ENCODE measurements at places on chromosomes 1 and 21. TPM values are rescaled to one million over a fixed set of nuclear protein-coding genes. Genes with fewer than 3 reads are reported as not detected.

DNA sequence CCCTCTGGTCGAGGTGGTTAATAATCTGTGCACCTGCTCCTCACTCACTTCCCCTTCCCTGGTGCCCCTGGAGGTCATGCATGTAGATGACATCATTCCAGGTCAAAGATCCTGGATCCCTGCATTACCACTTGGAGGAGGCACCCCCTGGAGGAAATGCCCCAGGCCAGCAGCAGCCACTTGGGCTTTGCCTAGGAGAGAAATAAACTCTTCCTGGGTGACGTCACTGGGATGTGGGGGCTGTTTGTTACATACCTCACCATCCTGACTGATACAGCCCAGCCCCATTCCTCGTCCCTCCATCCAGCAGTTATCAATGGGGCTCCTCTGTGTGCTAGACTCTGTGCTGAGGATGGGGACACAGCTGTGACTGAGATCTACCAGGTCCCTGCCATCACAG, 433.6 kb downstream of the PTPRU start:
- no peak overlapping the region for H3K27ac ChIP-seq
- no peaks in the 10 kb centered on the region for H3K36me3 ChIP-seq
- H3K4me3 ChIP-seq, result no peak overlapping the region
- H3K27me3 ChIP-seq, result no peaks in the 10 kb centered on the region
- H3K4me1 ChIP-seq, result no peaks in the 10 kb centered on the region

The AK5 gene
- total RNA-seq, result 41.0 TPM

The GBP5 gene
- total RNA-seq, result 33.1 TPM

The PRAMEF33 gene
- total RNA-seq, result not detected

DNA sequence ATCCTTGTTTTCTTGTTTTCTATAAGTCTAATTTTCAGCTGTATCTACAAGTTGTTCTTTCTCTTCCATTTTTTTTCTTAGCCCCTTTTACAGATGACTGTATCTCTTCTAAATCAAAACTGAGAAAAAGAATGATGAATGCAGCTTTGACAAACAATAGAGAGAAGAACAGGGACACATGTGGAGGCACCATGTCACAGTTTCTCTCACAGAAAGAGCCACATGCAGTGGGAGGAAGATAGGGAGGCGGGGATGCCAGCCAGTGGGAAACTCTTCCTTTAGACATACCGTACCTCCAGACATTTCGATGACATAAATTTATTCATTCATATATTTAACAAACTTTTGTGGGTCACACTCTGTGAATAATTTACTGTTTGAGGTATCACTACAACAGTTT, 45.5 kb downstream of the NME7 start:
- H3K27ac ChIP-seq, result no peak overlapping the region
- H3K27me3 ChIP-seq, result no peaks in the 10 kb centered on the region
- H3K36me3 ChIP-seq, result no peaks in the 10 kb centered on the region

GRCh38 chr21:29329406-29329805, 30.7 kb downstream of the BACH1 start:
- DNase-seq, result no peak
- H3K4me1 ChIP-seq, result no peaks in the 10 kb centered on the region
- H3K27ac ChIP-seq, result no peak overlapping the region
- H3K36me3 ChIP-seq, result peaks cover 16% of the 10 kb centered on the region
- no peaks in the 10 kb centered on the region for H3K27me3 ChIP-seq

GRCh38 chr1:5743435-5744095, 248.7 kb downstream of the NPHP4 start:
- DNase-seq, result no peak
- H3K36me3 ChIP-seq, result no peaks in the 10 kb centered on the region
- H3K27me3 ChIP-seq, result no peaks in the 10 kb centered on the region

DNA sequence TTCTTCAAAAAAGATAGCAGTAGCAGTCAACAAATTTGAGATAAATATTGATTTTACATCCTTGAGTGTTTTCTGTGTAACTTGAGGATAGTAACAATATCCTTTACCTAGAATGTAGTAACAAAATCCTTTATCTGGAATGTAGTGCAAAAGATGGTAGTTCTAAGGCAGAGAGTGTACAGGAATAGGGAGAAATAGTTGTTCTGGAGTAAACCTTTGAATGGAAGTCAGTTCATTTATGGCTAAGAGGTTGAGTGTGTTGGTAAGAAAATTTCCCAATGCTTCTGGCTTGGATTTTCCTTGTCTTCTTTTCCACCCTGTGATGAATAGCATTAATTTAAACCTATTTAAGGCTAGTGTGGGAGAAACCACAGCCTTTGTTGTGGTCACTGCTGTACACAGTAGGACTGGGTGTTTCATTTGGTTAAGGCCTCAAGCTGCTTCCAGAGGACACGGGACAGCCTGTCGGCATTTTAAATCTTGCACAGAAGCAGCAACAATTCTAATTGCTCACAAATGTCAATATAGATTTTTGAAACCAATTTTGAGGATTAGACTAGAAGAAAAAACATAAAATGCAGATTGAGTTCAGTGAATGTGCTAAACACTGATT, 11.3 kb downstream of the NFIA start:
- no peaks in the 10 kb centered on the region for H3K4me1 ChIP-seq
- no peak for DNase-seq
- H3K4me3 ChIP-seq, result no peak overlapping the region
- no peaks in the 10 kb centered on the region for H3K27me3 ChIP-seq
- no peak overlapping the region for H3K27ac ChIP-seq
- H3K36me3 ChIP-seq, result no peaks in the 10 kb centered on the region

DNA sequence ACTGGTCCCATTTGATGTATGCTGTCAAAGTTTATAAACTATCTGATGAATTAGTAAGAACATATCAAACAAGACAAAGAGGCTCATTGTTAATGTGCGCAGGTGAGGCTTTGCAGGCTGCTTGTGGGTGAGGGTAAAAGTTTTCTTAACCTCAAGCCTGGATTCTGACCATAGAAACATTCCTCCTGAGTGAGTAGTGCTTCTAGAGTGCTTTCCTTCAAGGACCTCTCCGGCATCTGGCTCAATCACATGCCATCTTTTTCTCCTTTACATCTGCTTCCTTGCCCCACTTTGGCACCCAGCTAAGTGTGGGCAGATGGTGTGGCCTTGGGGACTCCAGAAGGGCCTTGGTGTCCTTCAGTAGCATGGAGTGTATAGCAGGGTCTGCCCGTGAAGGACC, 104.0 kb downstream of the ROR1 start:
- no peak overlapping the region for H3K4me3 ChIP-seq
- DNase-seq, result no peak
- H3K36me3 ChIP-seq, result no peaks in the 10 kb centered on the region
- H3K4me1 ChIP-seq, result no peaks in the 10 kb centered on the region
- no peaks in the 10 kb centered on the region for H3K27me3 ChIP-seq

DNA sequence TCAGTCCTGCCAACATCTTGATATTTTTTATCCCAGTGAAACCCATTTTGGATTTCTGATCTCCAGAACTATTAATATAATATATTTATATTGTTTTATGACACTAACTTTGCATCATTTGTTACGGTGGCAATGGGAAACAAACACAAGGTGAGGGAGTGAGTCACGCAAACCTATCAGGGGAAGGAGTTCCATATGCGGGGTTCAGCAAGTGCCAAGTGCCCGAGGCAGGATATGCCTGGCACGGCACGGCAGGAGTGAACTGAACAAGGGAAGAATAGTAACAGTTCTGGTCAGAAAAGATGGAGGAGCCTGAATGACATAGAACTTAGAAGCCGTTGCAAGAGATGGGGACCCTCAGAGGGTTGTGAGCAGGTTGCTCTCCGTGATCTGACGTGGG, 7.7 kb upstream of the IL10RB start:
- no peak overlapping the region for H3K4me3 ChIP-seq
- peaks cover 14% of the 10 kb centered on the region for H3K4me1 ChIP-seq
- no peak overlapping the region for H3K27ac ChIP-seq

DNA sequence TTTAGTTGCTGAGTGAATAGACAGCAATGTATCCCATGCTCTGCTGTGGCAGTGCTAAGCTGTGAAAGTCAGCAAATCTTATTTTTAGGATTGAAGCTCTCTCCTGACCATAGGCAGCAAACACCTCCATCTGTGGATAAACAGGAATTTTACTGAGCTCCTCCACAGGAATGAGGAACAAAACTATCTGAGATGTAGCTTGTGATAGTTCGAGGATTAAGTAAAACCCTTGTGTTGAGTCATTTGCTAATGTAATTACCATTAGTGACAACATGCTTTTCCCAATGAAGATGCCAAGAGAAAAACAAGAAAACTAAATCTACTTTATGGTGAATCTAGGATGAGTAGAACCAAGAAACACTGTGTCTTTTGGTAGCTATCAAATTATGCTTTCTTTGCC, 122.7 kb downstream of the CLEC20A start:
- H3K4me1 ChIP-seq, result no peaks in the 10 kb centered on the region
- H3K4me3 ChIP-seq, result no peak overlapping the region
- no peaks in the 10 kb centered on the region for H3K36me3 ChIP-seq

- no peaks in the 10 kb centered on the region for H3K4me1 ChIP-seq
- no peak overlapping the region for H3K27ac ChIP-seq
- H3K4me3 ChIP-seq, result no peak overlapping the region
- no peaks in the 10 kb centered on the region for H3K36me3 ChIP-seq
- no peaks in the 10 kb centered on the region for H3K27me3 ChIP-seq
These were observed 78.3 kb upstream of the BCL9 start for GRCh38 chr1:147463022-147463421.

DNA sequence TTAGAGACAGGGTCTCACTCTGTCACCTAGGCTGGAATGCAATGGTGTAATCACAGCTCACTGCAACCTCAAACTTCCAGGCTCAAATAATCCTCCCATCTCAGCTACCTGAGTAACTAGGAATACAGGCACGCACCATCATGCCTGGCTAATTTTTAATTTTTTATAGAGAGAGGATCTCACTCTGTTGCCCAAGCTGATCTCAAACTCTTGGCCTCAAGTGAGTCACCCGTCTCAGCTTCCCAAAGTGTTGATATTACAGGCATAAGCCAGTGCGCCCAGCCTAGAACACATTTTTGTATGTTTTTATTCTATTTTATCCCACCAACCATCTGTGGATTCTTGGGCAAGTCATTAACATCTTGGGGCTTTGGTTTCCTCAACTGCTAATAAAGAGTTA, 100.5 kb downstream of the AK5 start:
- H3K27me3 ChIP-seq, result no peaks in the 10 kb centered on the region
- no peak overlapping the region for H3K4me3 ChIP-seq
- no peak for DNase-seq

- no peak overlapping the region for H3K4me3 ChIP-seq
- no peaks in the 10 kb centered on the region for H3K4me1 ChIP-seq
- H3K27me3 ChIP-seq, result no peaks in the 10 kb centered on the region
- no peak overlapping the region for H3K27ac ChIP-seq
- no peak for DNase-seq
These were observed 46.3 kb downstream of the COL18A1 start for GRCh38 chr21:45451091-45451740.

The TACSTD2 gene
- not detected for total RNA-seq

DNA sequence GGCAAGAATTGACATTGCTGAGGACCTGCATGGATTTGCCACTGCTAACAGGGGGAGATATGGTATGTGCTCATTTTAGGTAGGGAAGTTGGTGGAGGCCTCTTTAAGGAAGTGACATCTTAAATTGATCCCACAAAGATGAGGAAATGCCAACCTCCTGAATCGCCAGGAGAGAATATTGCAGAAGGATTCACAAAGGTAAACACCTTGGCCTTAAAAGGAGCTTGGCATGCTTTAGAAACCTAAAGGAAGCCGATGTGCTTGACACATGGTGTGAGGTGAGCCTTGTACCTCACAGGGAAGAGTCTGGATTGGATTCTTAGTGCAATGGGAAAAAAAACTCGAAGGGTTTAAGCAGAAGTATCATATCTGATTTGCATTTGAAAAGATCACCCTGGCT, 470.5 kb upstream of the DAB1 start:
- no peak overlapping the region for H3K4me3 ChIP-seq
- H3K36me3 ChIP-seq, result no peaks in the 10 kb centered on the region
- H3K27me3 ChIP-seq, result no peaks in the 10 kb centered on the region
- no peak overlapping the region for H3K27ac ChIP-seq
- no peak for DNase-seq

DNA sequence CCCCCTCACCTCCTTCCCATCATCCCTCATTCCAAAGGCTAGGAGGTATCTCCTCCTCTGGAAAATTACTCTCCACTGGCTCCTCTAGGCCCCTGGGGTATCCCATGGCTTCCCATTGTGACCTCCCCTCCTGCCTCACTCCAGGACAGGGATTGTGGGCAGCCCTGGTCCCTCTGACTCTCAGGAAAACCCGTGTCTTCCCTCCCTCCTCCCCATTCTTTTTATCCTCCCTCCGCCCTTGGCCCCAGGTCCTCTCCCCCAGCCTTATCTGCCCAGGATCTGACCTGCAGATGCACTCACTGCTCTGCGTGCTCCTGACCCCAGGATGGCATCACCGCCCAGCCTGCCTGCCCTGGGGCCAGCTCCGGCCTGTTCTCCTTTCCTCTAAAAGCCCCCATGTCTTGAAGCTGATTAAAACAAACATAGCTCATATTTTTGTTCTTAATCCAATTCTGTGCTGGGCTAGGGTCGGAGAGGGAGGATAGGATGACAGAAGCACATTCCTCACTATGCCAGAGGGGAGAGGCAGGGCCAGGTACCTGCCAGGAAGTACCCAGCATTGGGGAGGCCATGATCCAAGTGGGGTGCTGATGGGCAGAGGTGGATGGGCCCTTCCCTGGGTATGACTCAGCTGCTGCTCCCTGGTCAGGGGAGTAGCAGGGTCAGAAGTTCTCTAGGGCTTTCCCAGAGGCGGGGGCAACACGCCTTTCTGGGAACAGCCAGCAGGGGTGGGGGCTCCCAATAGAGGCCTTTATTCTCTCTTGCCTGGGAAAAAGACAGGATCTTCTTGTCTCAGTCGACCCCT, 13.8 kb upstream of the UBL4B start:
- no peaks in the 10 kb centered on the region for H3K27me3 ChIP-seq
- no peaks in the 10 kb centered on the region for H3K4me1 ChIP-seq
- H3K27ac ChIP-seq, result no peak overlapping the region
- no peak for DNase-seq

- H3K27me3 ChIP-seq, result no peaks in the 10 kb centered on the region
- no peak overlapping the region for H3K4me3 ChIP-seq
- H3K36me3 ChIP-seq, result no peaks in the 10 kb centered on the region
- DNase-seq, result no peak
These were observed 351.5 kb downstream of the PLPP3 start for GRCh38 chr1:56227886-56228285.

The KCNJ9 gene
- not detected for total RNA-seq

DNA sequence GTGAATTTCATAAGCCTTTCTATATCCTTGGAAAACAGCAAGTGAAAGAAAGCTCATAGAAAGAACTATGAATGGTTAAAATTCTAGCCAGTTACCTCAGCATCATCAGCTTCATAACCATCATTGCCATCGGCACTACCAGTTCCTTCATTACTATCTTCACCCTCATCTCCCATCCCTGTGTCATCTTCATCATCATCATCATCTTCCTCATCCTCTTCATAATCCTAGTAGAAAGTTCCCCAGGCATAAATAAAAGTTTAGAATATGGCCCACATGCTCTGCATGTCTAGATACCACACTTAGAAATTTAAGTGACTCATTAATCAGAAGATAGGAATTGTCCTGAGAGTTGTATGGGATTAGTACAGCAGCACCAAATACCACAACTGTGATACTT, 49.0 kb downstream of the TPR start:
- H3K36me3 ChIP-seq, result peaks cover 61% of the 10 kb centered on the region
- no peak overlapping the region for H3K27ac ChIP-seq
- H3K4me3 ChIP-seq, result no peak overlapping the region

- no peak overlapping the region for H3K4me3 ChIP-seq
- peaks cover 5% of the 10 kb centered on the region for H3K4me1 ChIP-seq
- peaks cover 10% of the 10 kb centered on the region for H3K36me3 ChIP-seq
These were observed 6.3 kb upstream of the TMEM39B start for GRCh38 chr1:32066489-32066873.

The SPATA1 gene
- total RNA-seq, result 3.6 TPM
